Gastroesophageal sphincter (tissue), 4 donors: ENCODE measurements at places on chromosomes 11 and 22.

GRCh38 chr11:79400717-79401330 lies 40.0 kb downstream of the TENM4 start:
- peak; percentile 54 for ATAC-seq

DNA sequence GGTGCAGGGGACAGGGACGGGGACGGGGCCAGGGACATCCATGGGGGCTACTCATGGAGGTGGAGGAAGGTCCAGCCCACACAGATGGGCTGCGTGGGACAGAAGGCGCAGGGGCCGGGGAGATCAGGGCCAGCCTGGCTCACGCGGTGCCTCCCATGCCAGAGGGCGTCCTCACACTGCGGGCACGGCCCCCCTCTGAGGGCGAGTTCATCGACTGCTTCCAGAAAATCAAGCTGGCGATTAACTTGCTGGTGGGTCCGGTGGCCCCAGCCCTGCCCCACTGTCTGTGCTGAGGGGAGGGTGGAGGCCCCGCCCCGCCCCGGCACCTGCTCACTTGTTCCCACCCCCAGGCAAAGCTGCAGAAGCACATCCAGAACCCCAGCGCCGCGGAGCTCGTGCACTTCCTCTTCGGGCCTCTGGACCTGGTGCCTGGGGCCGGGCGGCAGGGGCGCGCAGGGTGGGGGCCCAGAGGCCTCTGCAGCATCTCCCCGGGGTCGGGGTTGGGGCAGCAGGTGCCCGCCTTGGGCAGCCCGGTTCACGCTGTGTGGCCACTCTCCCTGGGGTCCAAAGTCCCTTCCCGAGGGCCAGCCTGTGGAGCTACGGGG lies 15.8 kb downstream of the EPS8L2 start:
- no peak for ATAC-seq

DNA sequence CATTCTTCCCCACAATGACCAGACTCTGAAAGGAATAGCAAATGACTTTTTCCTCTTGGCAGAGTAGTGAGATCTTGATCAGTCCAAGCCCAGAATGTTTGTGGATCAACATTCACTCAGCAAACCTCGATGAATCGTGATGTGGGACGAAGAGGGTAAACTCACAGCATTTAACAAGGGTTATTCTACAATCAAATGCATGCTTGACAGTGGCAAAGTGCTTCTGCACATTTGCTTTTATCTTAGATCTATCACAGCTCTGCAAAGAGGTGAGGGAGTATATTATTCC lies 31.8 kb downstream of the TMPRSS5 start:
- ATAC-seq: no peak

- ATAC-seq: no peak
These were observed 14.4 kb downstream of the DDB2 start for GRCh38 chr11:47229161-47229560.

- ATAC-seq: no peak
These were observed 61.6 kb downstream of the DYNC2H1 start for GRCh38 chr11:103170865-103171264.
